ENCODE measurements at places on chromosomes 3 and 15.
A peak's percentile ranks its signal among the peaks of the same experiment; 100 is the strongest.

DNA sequence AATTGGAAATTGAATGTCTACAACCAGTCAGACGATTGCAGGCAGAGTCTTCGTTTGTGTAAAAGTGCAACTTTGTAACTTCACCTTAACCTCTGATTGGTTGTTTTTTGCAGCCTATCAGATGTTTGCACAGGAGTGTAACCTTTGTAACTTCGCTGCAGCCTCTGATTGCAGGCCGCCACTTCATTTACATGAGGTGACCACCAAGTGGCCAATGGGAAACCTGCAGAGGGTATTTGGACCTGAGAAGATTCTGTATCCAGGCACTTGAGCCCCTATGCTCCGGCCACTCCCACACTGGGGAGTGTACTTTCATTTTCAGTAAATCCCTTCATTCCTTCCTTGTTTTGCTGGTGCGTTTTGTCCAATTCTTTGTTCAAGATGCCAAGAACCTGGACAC lies 68.1 kb upstream of the PFN2 start:
- no peak for DNase-seq

DNA sequence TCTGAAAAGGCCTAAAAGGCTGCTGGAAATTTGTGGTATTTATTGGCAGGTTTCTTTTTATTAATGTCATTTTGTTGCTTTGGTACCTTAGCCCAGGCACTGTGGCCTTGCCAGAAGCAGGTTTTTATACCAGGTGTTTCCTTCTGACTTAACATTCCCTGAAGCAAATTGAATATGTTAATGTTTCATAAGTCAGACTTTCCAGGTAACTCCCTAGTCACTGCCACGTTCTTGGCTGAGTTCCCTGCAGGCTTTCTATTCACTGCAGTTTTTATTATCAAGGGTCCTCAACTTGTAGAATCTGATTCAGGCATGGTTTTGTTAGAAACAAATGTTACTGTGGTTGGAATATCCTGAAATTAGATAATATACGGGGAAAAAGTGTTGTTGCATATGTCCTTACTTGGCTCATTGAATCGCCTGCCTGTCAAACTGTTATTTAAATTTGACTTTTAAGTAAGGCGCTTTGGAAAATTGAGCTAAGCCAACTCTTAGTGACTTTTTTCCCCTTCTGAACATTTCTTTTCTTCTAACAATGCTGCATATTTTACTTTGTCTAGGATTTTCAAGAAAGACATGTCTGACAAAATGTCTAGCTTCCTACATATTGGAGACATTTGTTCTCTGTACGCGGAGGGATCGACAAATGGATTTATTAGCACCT lies 22.9 kb downstream of the ITPR1 start:
- DNase-seq, result no peak

GRCh38 chr15:43932907-43933306 lies 106.1 kb downstream of the WDR76 start:
- DNase-seq, result peak; percentile 57

GRCh38 chr15:74808078-74808839 lies 4.4 kb upstream of the LMAN1L start:
- DNase-seq, result no peak

GRCh38 chr3:71542521-71543370 lies 40.8 kb downstream of the FOXP1 start:
- DNase-seq, result peak; percentile 22

DNA sequence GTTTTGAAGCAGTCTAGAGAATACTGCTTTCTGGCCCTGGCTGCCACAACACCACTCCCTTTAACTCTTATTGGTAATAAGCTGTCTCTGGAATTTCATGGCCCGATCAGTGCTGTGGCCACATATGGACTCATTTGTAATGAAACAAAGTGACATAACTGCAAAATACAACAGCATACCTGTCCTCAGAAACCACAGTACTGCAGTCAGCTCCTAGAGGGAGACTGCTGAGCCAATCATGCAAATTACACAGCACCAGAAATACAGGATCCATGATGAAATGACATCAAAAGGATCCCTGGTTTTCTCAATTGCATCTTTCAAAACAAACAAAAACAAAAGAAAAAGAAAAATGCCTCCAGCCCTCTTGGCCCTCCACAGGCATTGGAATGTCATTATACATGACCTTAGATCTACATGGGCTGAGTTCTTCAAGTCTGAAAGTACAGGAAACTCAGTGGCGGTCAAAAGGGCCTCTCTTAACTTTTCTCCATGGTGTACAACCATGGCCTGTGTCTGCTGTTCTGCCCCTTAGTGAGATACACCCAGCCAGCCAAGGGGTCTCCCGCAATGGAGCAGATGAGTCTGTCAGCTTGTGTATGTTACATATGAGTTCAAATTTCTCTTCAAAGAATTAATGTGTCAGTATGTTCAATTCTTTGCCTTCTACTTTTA lies 24.9 kb upstream of the KBTBD12 start:
- no peak for DNase-seq

GRCh38 chr15:94621736-94622135 lies 390.4 kb downstream of the MCTP2 start:
- DNase-seq, result no peak

- DNase-seq, result peak; percentile 93
These were observed 11.8 kb downstream of the ANAPC13 start for GRCh38 chr3:134473868-134474546.

DNA sequence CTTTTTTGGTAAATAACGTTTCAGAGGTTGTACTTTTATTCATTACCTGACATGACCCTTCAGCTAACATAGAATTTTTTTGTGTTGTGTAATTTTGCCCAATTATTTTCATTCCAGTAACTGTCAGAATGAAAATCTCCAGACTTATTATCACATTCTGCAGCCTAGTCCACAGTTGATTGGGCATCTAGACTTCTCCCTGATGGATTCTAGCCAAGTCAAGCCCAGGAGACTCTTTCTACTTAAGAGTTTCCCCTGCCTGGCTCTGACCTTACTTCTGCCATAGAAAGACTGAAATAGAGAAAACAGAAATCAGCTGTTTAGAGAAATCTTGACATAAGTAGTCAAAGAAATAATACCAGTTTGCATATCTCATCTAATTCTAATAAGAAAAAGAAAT lies 82.9 kb upstream of the CDAN1 start:
- no peak for DNase-seq

- no peak for DNase-seq
These were observed 153.9 kb upstream of the NR2E3 start for GRCh38 chr15:71656425-71656824.

Data from NCI-H1694 (cell line).